WTC11 (cell line): ENCODE measurements at places on chromosomes 3 and 15. TPM values are rescaled to one million over a fixed set of nuclear protein-coding genes. Genes with fewer than 3 reads are reported as not detected.

GP5 gene
- total RNA-seq, result 0.09 to 0.16 TPM (median 0.11 TPM) in 3 replicates

PIGZ gene
- total RNA-seq, result 0.21 to 0.55 TPM (median 0.37 TPM) in 3 replicates

SLC22A13 gene
- 0.16 to 0.42 TPM (median 0.30 TPM) in 3 replicates for total RNA-seq

SOX2 gene
- total RNA-seq, result 189 to 245 TPM (median 239 TPM) in 3 replicates

TP63 gene
- total RNA-seq, result 0.09 TPM in 1 of 3 replicates, not detected in the others

CLRN1 gene
- not detected in 3 replicates for total RNA-seq

CHL1 gene
- 0.27 TPM in 1 of 3 replicates, not detected in the others for total RNA-seq

CAMP gene
- not detected in 3 replicates for total RNA-seq

SNX22 gene
- 5.9 to 6.1 TPM (median 5.9 TPM) in 3 replicates for total RNA-seq

TPM1 gene
- total RNA-seq, result 370 to 421 TPM (median 382 TPM) in 3 replicates

WNT7A gene
- total RNA-seq, result 0.04 to 0.07 TPM in 2 of 3 replicates, not detected in the other

STXBP5L gene
- total RNA-seq, result 5.8 to 5.9 TPM (median 5.8 TPM) in 3 replicates

ZDHHC19 gene
- total RNA-seq, result 4.4 to 5.2 TPM (median 4.5 TPM) in 3 replicates
